ENCODE measurements at places on chromosomes 16 and 17.

GRCh38 chr16:46855389-46855788, 24.4 kb upstream of the C16orf87 start:
- DNase-seq = no peak

DNA sequence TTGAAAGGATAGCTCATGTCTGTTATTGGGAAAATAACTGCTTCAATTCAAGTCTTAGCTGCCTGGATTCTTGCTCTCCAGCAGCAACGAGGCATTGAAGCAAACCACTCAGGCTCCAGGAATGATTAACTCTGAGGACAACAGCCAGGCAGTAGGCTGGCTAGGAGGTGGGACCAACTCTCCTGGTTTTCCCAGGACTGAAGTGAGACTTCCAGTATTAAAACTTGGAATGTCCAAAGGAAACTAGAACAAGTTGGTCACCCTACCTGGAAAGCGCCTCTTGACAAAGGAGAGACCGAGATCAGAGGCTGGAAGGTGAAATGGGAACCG, 100.7 kb downstream of the SALL1 start:
- no peak for DNase-seq

DNA sequence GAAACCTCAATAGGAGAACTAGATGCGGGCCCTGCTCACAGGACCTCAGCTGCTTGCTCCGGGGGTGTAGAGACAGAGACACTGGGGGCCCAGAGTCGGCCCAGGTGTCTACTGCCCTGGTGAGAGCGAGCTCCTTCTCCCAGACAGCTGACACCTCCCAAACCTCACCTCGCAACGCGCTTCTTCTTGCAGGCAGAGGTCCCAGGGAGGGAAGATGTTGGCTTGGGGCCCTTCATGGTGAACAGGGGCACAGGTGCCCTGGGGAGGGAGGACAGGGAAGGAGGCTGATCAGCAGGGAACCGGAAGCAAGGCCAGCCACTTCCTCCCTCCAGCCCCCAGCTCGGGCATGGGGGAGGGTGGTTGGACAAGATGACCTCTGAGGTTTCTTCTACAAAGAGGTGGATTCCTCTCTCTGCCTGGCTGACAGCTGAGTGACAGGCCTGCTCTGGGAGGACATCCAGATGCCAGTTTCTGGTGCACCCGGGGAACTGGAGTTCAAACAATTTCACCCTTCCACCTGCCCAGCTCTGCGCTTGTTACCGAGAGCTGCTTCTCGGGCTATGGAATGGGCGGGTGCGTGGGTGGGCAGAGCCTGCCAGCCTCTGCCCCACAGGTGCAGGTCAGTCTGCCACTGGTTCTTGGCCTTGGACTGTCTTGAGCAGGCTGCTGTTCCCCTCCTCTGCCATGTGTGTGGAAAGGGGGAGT, 11.7 kb upstream of the GFAP start:
- no peak for DNase-seq

GRCh38 chr16:24035127-24035842, 199.5 kb downstream of the PRKCB start:
- DNase-seq = no peak

DNA sequence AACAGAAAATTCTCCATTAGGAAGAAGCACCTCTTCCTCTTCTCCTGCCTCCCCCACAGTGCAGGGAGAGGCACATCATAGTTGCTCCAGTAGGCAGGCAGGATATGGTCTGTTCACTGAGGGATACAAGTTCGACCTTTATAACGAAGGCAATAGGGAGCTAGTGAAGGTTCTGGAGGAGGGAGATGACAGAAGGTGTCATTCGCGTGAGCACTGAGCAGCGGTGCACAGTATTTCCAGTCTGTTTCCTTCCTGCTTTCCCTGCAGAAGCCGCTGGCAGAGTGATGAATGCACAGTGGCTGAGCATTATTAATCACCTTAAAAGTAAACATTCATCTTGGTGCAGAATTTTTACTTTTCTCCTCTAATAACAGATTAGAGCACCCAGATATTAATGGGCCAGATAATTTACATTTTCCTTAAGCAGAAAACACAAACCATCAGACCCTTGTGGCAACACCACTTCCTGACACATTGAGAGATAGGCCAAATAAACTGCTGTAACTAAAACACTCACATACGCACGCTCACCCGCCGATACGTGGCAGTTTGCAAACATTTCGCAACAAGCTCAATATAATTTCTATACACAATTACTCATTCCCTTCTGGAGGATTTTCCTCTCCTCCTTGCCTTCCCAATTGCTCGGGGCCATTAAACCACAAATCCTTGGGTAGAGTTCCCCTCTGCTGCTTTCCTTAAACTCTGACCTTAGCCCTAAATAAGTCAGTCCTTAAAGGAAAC, 69.5 kb downstream of the AIPL1 start:
- no peak for DNase-seq

DNA sequence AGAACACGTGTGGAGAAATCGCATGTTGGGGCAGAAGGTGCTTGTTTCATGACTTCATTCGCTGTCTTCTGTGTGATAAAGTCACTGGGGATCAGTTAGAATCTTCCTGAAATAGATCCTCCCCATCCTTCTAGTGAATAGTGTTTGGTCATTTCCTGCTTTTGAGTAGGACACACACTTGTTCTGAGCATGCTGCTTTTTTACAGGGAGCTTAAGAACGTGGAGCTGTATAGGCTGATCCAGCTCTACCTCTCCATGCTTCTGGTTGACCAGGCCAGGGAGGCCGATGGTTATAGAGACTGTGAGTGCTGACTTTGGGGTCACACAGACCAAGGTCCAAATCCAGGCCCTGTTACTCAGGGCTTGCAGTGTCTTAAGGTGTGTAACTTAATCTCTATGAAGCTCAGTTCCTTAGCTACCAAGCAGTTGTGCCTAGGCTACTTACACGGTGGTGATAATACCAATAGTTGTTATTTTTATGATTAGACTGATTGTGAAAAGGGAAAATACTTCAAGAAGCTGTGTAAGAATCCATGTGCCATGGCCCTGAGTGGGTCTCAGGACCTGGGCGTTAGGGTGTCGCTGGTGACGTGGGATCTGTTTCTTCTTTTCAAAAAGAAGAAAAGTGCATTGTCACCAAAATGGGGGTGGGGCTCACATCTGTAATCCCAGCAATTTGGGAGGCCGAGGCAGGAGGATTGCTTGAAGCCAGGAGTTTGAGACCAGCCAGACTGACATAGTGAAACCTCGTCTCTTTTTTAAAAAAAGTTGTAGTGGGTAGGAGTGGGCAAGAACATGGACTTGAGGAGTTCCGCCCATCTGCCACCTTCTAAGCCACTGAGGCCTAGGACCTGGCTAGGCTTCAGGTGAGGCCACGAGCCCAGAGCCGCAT, 64.1 kb upstream of the LGALS9 start:
- no peak for DNase-seq

GRCh38 chr16:30566531-30566930, 5.0 kb downstream of the ZNF688 start:
- DNase-seq = no peak

- no peak for DNase-seq
Observed at GRCh38 chr16:86390335-86390734, 120.0 kb upstream of the FOXF1 start.

- no peak for DNase-seq
Observed at GRCh38 chr17:79905832-79906231, 66.6 kb upstream of the CBX4 start.

Data from stimulated activated CD4-positive, alpha-beta T cell treated with anti-CD3 and anti-CD28 coated beads, Interleukin-2, amount 100 ng/mL, for 24 hours (primary cell).